A549 treated with CpdA at 1 μM for 4 hours (cell line): ENCODE measurements at places on chromosomes 7 and 10. TPM values are rescaled to one million over a fixed set of nuclear protein-coding genes. Genes with fewer than 3 reads are reported as not detected.

Gene TMEM270
- 0.17 to 0.23 TPM (median 0.20 TPM) in 3 of 5 replicates, not detected in the others for total RNA-seq

Gene LBX1
- total RNA-seq: not detected in 5 replicates

Gene HMX3
- not detected in 5 replicates for total RNA-seq

Gene EIF3A
- 124 to 180 TPM (median 140 TPM) in 5 replicates for total RNA-seq

Gene CLDN15
- 8.7 to 14.8 TPM (median 12.9 TPM) in 5 replicates for total RNA-seq
